DND-41 (cell line): ENCODE measurements at places on chromosomes 16 and 17.

GRCh38 chr17:804541-805435 is 22.6 kb downstream of the MRM3 start:
- no peak for DNase-seq

DNA sequence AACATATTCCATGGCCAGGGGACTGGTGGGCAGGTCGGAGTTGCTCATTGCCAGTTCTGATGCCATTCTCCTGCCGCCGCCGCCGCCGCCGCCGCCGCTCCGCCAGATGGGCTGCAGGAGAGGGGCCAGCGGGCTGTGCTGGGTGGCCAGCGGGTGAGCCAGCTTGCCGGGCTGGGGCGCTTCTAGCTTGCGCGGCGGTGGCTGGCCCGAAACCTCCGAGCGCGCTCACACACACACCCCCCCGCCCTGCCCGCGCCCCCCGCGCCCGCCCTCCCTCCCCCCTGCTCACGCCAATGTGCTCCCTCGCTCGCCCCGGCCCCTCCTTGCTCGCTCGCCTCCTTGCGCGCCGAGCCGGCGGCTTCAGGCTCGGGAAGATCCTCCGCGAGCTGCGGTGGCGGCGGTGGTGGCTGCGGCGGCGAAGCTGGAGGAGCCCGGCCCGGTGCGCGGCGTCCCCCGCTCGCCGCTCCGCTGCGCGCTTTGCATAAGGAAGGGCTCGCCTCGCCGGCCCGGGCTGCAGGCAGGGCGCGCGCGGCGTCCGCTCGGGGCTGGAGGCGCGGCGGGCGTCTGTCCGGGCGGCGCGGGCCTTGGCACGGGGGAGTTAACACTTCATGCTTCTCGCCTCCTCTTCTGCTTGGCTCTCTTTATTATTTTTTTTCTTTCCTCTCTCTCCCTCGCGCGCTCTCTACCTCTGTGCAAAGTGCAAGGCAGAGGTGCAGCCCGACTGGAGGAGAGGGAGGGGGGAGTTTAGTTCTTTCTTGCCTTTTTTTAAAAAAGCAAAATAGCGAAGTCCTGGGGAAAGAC is 500 bp downstream of the MAF start:
- DNase-seq, result peak; percentile 52

- peak; percentile 67 for DNase-seq
Observed at GRCh38 chr16:54193665-54194333, 92.8 kb downstream of the IRX3 start.

DNA sequence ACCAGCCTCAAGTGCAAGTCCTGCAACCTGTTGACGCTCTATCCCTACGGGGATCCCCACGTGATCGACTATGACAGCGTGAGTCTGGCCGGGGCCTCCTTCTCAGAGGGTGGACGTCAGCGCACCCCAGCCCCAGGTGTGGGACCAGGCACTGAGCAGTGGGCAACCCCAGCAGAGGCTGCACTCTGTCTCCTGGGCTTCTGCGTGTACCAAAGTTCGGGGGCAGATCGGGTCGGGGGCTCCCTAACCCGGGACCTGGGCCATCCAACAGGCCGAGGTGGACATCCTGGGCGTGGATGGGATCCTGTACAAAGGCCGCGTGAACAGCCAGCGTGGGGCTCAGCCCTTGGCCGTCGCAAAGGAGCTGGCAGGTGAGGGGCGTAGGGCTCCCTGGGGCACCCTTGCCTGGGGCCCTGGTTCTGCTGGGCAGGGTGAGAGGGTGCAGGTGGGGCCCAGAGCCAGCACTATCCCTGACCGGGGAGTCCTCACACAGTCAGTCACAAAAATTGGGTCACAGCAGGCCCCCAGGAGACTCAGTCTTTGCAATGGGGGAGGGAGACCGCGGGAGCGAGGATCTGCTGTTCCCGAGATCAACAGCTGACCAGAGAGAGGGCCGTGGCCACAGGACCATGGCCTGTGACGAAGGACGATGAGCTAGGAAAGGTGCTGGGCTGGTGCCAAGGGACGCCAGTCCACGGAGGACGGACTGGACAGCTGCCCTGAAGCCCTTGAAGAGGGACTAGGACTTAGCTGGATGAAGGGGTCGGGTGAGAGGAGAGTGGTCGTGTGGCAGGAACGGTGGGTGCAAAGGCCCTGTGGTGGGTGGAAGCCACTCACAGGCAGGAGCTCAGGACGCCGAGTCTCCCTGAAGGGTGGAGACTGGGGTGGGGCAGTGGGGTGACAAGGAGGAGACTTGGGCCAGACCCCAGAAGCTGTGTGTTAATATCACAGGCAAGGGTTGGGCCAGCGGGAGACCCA is 20.0 kb downstream of the UBALD1 start:
- DNase-seq, result no peak

DNA sequence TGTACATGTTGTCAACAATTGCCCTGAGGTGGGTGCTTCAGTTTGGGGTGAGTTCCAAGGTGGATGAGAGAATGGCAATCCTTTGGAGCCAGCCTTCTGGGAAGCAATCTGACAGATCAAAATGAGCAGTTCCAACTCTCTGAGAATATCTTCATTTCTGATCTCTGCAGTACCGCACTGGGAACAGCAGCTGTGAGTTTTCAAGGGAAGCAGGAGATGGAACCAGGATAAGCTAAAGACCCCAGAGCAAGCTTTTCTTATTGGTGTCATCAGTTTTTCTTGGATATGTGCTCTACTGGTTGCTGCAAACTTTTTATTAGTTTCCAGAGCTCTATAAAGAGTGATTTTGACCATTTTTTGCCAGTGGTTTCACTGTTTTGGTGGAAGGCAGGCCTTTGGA is 94.7 kb downstream of the KCNJ12 start:
- no peak for DNase-seq

GRCh38 chr17:29929006-29929532 is 959 bp downstream of the SSH2 start:
- DNase-seq, result peak; percentile 62

DNA sequence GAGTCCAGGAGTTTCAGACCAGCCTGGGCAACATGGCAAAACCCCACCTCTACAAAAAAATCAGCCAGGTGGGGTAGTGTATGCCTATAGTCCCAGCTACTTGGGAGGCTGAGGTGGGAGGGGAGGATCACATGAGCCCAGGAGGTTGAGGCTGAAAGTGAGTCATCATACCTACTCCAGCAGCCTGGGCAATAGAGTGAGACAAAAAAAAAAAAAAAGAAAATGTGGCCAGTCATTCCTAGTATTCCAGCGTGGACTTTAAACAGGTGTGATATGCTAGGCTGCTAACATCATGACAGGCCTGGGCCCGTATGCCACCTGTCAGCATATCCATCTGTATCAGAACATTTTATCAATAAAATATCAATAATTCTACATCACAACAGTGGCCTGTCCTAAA is 143.3 kb downstream of the AATF start:
- no peak for DNase-seq

- no peak for DNase-seq
Observed at GRCh38 chr17:80284631-80285030, 24.0 kb downstream of the RNF213 start.
